ENCODE measurements at places on chromosomes 5 and 9.

DNA sequence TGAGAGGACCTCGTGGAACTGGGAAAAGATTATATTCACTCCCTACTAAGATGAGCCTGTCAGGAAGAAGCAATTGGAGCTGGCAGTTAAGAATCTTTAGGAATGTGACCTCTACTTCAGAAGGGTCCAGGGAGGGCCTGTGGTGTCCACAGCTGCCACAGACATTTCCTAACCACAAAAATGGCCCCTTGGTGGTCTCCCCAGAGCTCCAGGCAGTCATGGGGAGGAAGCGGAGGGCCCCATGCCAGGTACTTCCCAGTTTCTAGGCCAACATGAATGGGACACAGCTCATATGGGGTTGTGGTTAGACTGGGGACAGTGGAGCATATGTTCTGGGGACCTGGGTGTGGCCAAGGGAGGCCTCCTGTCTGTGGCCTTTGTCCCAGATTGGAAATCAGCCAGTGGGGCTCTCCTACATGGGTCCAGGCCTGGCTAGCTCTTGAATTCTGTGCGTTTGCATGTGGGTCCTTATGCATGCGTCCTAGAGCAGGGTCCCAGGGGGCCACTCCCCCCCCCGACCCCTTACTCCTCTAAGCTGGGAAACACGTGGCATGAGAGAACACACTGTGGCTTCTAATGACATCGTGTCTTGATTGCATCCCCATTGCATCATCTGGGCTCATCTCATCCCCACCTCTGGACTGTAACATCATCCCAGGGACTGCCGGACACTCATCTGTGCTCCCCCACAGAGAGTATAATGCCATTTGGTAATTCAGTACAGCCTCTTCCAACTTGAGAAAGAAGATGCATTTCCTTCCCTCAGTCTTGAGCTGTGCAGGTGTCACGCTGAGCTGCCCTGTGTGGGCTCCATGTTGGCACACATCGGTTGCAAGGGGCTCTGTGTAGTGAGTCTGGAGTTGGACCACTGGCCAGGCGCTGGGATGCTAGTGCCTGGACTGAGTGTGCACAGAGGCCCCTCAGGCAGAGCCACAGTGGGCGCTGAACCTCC lies 31.3 kb downstream of the IRF1 start:
- no peak for DNase-seq

DNA sequence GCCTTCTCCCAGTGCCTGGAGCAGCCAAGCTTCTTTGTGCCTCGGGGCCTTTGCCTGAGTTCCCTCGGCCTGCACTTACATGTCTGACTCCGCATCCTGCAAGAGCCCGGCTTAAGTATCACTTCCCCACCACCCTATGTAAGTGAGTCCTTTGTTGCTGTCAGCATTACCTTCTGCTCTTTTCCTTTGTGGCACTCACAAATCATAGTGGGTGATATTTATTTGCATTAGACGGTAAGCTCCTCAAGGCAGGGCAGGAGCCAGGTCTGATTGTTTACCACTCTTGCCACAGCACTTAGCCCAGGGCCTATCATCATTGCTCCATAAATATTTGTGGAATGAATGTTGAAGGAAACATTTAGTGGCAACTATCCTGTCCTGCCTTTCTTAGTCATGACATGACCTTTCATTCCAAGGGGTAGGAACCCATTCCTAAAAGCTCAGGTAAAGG lies 4.8 kb downstream of the GM2A start:
- no peak for DNase-seq

- no peak for DNase-seq
Observed at GRCh38 chr9:119829186-119829585, 460.0 kb upstream of the BRINP1 start.

DNA sequence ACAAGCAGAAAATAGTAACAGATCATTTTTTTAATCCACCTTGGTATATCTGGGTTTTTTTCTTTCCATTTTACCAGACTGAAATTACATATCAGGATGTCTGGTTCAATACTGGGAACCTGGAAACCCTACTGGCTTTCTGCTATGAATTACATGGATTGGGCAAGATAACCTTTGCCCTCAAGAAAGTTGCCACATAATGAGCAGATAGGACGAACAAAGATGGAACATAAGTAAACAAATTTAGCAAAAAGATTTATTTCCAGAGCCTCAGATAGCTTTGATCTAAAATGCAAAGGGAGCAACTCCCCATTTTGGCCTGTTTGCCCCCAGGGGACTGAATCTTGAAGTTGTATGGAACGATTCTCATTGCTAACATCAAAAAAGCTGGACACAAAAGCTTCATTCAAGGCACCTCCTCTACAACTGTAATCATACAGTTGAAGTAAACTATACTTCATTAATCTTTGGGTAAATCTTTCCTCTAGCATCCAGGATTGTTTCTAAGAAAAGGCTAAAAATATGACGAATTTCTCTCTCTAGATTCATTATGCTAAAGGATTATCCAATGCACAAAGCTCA lies 131.6 kb upstream of the PTGER4 start:
- no peak for DNase-seq

GRCh38 chr9:126507318-126508109 lies 106.2 kb upstream of the LMX1B start:
- no peak for DNase-seq

GRCh38 chr5:127084656-127085055 lies 11.4 kb upstream of the C5orf63 start:
- no peak for DNase-seq

- no peak for DNase-seq
Observed at GRCh38 chr5:87074934-87075541, 192.6 kb upstream of the RASA1 start.

GRCh38 chr5:166401391-166401790 lies 1890.1 kb upstream of the WWC1 start:
- DNase-seq = no peak

DNA sequence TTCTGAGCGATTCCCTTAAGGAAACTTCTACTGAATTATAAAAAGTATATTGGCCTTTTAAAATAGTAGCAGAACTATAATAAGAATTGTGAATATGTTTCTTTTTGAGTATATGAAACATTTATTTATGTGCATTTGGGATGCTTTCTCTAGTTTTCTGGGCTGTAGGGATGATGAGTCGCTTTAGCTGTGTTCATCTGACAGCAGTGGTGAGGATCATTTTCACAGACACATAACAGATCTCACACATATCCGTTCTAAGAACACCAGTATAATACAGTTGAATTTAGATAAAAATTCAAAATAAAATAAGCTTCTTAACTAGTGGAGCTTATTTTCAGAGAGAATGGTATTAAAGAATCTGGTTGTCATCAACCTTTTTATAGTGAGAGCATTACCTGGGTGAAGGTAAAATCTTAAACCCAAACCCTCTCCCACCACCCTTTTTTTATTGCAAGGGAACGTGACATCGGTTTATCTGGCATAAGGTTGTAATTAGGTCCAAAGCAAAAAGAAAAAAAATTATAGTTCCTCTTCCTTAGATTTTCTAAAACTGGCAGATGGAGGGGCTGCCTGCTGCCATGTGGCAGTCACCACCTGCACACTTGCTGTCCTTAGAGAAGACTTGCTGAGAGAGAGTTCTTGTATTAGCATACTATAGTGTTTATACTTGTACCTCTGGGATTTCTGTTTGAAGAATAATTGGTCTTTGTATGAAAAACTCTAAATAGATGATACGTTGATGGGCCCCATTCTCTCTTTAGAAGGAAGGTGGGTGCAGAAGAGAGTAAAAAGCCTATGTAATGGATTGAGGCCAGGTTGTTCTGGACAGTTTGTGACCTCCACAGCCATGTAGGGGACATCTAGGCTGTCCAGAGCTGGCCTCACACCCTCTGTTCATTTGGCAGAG lies 86.8 kb downstream of the CAMK4 start:
- no peak for DNase-seq

- DNase-seq = no peak
Observed at GRCh38 chr9:14480526-14480925, 166.6 kb upstream of the NFIB start.

DNA sequence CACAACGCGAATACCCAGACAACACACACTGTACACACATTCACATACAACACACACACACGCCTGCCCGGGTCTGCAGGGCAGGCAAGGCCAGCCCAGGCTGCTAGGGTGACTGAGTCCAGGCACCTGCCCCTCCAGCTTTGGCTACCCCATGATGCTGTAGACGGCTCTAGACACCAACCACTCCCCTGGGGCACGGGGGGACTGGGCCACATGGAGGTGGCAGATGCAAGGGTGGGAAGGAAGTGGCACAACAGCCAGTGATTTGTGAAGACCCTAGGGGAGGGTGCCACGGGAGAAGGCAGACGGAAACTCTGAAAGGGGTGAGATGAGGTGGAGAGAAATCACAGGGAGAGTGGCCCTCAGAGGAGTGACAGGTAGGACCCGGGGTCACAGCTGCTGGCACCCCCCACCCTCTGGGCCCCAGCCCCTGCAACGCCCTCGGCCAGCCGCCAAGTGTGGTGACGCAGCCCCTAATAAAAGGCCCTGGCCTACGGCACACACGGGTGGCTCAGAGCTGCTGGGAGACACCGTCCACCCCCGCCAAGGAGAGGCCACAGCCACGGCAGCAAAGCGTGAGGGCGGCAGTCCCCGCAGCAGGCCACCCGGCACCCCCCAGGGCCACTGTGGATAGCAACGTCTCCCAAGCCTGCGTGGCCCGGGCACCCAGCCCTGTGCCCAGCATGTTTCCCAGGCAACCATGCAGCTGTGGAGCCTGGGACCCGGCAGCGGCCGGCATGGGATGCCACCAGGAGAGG lies 6.6 kb upstream of the CCDC187 start:
- no peak for DNase-seq

- DNase-seq = no peak
Observed at GRCh38 chr5:55096182-55096581, 6.3 kb upstream of the GZMA start.

DNA sequence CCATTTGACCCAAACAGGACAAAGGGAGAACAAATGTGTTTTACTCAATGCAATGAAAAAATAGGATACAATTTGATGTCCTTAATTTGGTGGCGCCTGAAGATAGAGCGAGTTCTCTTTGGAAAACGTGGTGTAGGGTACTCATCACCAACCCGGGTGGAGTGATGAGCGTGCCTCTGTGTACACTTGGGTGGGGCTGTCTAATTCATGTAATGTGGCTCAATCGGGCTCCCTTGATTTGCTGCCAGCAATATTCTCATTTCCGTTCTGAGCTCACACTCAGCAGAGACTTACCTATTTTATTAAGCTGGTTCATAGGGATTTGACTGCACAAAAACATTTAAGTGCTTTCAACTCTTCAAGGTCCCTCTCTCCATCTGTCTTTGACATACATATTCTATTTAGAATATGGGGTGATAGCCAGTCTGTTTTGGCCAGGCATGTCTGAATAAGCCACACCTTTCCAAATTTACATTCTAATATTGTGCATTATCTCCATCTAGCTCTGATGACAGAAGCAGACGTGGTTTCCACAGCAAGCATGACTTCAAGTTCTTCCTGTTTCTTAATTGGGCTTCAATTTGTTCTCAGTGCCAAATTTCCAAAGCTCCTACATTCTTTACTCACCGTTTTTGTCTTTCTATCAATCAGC lies 162.5 kb downstream of the IRX2 start:
- no peak for DNase-seq

DNA sequence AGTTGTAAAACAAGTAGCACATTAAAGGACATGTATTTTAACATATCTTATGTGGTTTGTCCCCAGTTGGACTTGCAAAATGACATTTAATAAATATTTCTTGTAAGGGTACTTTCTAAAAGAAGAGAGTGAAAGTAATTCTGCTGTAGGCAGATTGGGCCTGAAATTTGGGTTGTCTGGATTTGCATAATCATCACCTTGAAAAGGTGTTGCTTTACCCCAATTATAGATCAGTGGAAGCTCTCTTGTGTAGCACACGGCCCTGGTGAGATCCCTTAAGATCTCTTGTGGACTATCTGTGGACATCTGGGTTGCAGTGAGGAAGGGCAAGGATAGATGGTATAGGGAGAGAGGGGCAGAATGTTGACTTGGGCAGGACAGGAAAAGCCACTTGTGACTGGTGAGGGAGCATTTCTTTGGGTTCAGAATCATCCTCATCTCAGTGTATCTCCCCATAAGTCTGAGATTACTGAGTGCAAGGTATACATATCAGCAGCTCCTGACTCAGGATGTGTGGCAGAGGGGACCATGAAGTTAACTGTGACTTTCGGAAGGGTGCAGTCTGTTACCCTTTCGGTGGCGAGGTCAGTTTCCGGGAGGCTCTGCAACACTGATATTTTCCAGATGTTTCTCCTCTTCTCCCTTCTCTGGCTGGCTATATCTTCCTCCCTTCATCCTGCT lies 2.0 kb upstream of the TNFAIP8 start:
- no peak for DNase-seq

GRCh38 chr5:175609526-175609925 lies 48.3 kb upstream of the HRH2 start:
- DNase-seq = no peak

GRCh38 chr5:159877016-159877415 lies 39.3 kb upstream of the ADRA1B start:
- no peak for DNase-seq

DNA sequence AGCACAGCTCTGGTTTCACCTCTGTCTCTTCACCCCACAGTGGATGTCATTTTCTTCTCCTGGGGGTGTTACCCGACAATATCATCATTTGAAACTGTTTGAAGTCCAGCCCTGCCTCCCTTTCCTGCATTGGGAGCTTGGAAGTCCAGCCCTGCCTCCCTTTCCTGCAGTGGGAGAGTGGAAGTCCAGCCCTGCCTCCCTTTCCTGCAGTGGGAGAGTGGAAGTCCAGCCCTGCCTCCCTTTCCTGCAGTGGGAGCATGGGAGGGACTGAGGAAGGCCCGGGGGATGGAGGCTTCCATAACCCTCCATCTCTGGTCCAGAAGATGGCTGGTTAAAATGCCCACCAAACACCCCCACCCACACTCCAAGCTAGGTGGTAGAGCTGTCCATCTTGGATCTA lies 59.8 kb downstream of the SYK start:
- no peak for DNase-seq

DNA sequence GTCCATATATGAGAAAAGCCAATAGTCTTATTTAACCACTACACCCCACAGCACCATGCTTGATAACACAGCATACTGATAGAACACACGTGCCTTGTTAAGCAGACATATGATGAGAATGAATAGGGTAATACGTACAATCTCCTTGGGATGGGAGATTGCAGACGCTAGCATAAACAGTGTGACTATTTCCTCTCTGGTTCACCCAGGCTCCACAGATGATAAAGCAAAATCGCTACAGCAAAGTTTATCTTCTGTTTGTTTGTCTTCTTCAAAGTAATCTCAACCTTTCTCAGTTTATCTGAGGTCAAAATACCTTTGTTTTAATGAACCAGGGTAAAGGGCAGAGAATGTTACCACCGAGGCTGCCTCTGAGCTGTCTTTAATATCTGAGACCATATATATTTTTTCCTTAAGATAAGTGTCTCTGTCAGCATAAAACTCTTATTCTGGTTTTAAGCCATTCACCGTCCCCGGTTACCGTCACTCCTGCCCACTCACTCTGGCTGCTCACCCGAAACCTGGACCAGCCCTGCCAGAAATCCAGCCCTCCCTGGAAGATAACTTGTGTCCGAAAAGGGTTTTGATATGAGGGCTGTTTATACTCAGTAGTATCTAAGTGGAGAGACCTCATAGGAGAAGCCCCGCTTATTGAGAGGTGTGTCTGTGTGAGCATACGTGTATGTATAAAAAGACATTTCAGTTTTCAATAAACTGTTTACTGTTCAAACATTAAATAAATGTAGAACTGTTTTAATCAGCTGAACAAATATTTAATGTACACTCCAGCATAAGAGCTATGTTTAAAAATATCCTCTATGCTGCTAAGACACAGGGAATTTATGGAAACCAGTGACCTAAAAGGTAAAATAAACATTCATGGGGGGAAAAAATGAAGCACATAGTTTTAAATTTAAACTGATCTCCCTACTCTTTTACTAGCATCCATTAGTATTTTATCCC lies 465.4 kb downstream of the RASEF start:
- no peak for DNase-seq

GRCh38 chr5:127064253-127064840 lies 9.0 kb downstream of the C5orf63 start:
- no peak for DNase-seq
